ENCODE measurements at places on chromosomes 1 and 21.

DNA sequence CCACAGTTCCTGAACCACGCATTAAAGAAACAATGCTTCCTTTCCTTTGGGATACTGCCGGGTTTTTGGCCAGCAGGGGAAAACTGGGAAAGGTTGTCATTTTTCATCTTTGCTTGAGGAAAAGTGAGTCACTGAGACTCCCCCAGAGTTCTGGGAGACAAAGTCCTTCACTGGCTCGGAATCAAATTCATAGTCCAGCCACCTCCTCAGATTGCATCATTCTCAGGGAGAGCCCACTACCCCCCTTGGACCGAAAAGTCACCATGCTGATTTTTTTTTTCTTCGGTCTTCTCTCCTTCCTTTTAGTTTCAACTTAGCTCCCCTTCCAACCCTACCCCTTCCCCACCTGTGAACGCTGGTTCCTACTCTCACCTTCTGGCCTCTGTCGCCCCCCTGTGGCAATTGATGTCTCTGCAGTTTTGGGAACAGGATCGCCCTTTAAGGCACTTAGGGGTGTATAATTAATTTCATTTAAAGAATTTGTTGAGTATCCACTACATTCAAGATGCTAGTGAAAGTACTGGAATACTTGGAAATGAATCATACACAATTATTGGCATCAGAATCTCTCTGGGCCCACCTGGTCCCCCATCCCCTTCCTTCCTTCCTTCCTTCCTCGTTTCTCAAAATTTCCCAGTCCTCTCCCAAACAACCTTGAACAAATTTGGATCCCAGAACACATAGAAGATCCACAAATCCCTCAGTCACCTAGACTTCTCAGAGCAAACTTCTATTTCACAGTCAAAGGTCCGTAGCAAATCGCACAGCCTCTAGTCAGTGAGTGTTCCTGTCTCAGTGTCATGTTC is 6.9 kb downstream of the ACKR1 start:
- DNase-seq, result no peak

DNA sequence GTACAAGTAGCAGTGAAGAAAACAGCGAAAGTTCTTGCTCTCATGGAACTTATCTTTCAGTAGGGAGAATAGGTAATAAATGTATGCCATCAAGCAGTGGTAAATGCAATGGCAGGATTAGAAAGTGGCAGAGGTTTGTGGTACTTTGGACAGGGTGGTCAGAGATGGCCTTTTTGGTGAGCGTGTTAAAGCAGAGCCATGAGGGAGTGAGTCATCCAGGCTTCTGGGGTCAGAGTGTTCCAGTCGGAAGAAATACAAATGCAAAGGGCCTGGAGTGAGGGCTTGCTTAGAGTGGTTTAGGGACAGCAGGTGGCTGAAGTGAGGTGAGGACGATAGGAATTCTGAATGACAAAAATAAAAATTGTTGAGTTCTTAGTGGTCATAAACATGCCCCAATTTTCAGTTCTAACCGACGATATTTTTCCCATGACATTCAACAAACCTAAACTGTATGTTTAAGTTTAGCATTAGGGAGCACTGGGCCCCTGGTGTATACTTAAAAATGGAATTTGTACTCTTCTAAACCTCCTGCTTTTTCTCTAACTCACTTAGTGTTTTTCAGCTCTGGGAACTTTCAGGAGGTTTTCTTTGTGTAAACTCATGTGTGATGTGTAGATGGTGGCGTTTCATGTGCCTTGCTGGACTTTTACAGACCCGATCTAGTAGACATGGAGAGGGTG is 78.2 kb downstream of the MACF1 start:
- no peak for DNase-seq

DNA sequence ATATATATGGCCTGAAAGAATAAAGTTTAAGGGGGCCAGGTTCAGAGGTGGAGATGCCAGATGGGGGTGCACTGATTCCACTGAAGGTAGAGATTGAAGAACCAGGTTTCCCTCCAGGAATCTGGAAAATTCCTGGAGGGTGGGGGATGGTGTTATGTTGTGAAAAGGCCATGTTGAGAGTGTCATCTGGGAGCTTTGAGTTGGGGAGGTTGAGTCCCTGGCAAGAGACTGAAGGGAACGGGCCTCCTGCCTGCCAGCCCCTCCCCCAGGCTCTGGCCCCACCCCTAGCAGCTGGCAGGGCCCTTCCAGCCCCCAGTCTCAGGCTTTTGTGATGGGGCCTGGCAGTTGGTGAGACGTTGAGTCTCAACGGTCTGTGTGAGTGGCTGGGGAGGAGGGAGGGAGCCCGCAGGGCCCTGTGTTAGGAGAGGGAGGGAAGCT is 4.1 kb downstream of the PTPRU start:
- DNase-seq, result no peak

GRCh38 chr1:166855558-166855957 is 16.3 kb downstream of the POGK start:
- DNase-seq, result no peak

DNA sequence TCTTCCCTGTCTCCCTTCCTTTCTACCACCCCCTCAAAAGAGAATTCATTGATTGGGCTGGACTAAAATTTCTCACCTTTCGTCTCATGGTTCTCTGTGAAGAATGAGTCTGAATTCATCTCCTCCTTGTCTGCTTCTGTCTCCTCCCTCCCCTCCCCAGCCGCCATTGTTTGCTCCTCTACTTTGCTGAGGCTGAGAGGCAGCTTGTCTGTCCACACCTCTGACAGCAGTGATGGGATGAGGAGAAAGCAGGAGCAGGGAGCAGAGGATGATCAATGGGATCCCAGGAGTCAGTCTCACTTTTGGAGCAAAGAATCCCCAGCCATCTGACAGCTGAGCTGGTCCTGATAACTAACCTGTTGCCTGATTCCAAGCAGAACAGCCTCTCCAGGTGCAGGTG is 2.5 kb downstream of the ILDR2 start:
- no peak for DNase-seq

DNA sequence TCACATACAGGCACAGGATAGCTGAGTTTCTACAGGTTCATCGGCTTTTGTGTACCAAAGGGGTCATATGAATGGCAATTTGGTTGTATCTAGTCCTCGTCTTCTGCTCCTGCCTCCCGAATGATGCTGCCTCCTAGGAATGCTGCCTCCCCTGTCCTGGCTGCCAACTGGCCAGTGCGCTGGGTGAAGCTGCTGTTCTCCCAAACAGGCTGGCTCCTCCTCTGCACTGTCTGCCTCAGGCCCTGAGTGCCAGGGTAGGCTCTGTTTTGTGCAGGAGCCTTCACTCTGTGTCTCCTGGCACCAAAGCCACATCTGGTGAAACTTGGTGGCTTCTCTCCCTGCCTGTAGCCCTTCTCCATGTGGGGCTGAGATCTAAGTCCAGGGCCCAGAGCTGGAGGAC is 60.3 kb downstream of the RHOU start:
- no peak for DNase-seq

- no peak for DNase-seq
These were observed 135.4 kb upstream of the SLC44A3 start for GRCh38 chr1:94684690-94685250.

Data from stimulated activated CD8-positive, alpha-beta memory T cell treated with anti-CD3 and anti-CD28 coated beads, Interleukin-7, amount 100 ng/mL, for 48 hours (primary cell).